ENCODE measurements at places on chromosomes 6 and 20. TPM values are rescaled to one million over a fixed set of nuclear protein-coding genes. Genes with fewer than 3 reads are reported as not detected.

Gene SLC25A27
- 16.1 TPM for total RNA-seq

Gene PLN
- total RNA-seq, result 0.28 TPM

Gene OR12D2
- total RNA-seq, result not detected

Gene LIN28B
- not detected for total RNA-seq

Gene EGFL8
- 0.57 TPM for total RNA-seq

Gene CNKSR3
- total RNA-seq, result 4.2 TPM

Gene ZBP1
- not detected for total RNA-seq

Gene SUMO4
- 1.3 TPM for total RNA-seq

Gene LPA
- total RNA-seq, result not detected

Gene DOK5
- total RNA-seq, result 20.7 TPM

Gene SFTA2
- total RNA-seq, result not detected

Gene FOXS1
- total RNA-seq, result not detected

Gene BMP5
- total RNA-seq, result under 0.01 TPM

Gene POU5F1
- 0.09 TPM for total RNA-seq

Gene SLA2
- not detected for total RNA-seq

Gene HLA-G
- 0.14 TPM for total RNA-seq

Gene SOX4
- total RNA-seq, result 30.7 TPM

Gene C6orf132
- 0.71 TPM for total RNA-seq

Data from smooth muscle cell of bladder (primary cell).